ENCODE measurements at places on chromosomes 16 and 17. TPM values are rescaled to one million over a fixed set of nuclear protein-coding genes. Genes with fewer than 3 reads are reported as not detected.

Gene ACACA
- total RNA-seq: 45.9 TPM

Gene GNAO1
- 1.2 TPM for total RNA-seq

Gene PITPNC1
- 23.8 TPM for total RNA-seq

Gene MAF
- total RNA-seq: 0.34 TPM

Gene PLXDC1
- 0.02 TPM for total RNA-seq

Gene TNFSF13
- total RNA-seq: 0.83 TPM

Gene NAGS
- 0.82 TPM for total RNA-seq

Gene ATAD5
- total RNA-seq: 3.1 TPM

Gene GPR139
- total RNA-seq: not detected

Gene PIPOX
- total RNA-seq: 0.10 TPM

Gene ENPP7
- total RNA-seq: not detected

Gene IGFALS
- 0.21 TPM for total RNA-seq

Gene SCGB1C2
- not detected for total RNA-seq

Gene IL34
- total RNA-seq: 0.38 TPM

Gene KRT40
- total RNA-seq: not detected

Gene C16orf92
- total RNA-seq: not detected

Gene FBXW10
- total RNA-seq: 0.97 TPM

Gene KRT32
- total RNA-seq: not detected

Gene CYBA
- total RNA-seq: 275 TPM

Gene NTN3
- 0.06 TPM for total RNA-seq

Gene TRIM25
- total RNA-seq: 57.5 TPM

Gene NME2
- total RNA-seq: 1,835 TPM

Gene CLEC18A
- total RNA-seq: 0.13 TPM

Gene KRTAP16-1
- not detected for total RNA-seq

Gene ZG16
- total RNA-seq: not detected

Gene ABCC6
- total RNA-seq: 0.99 TPM

Gene GPRC5C
- 62.9 TPM for total RNA-seq

Gene CHST5
- total RNA-seq: 0.16 TPM

Gene ALDH3A1
- total RNA-seq: 1,130 TPM

Gene NHLRC4
- 0.20 TPM for total RNA-seq

Gene CCL16
- not detected for total RNA-seq

Gene CMTR2
- total RNA-seq: 13.4 TPM

Gene C17orf50
- 0.44 TPM for total RNA-seq

Gene SCARF1
- 0.18 TPM for total RNA-seq

Gene WWP2
- 23.4 TPM for total RNA-seq

Gene NR1D1
- total RNA-seq: 10.2 TPM

Gene ESRP2
- 0.09 TPM for total RNA-seq

Gene TPSAB1
- total RNA-seq: not detected

Gene KRT27
- total RNA-seq: 0.06 TPM

Gene LRRC36
- total RNA-seq: not detected

Measured in A549 treated with Hydrocortisone at 1 μM for 4 hours (cell line).